ENCODE measurements at places on chromosomes 13 and 19.

DNA sequence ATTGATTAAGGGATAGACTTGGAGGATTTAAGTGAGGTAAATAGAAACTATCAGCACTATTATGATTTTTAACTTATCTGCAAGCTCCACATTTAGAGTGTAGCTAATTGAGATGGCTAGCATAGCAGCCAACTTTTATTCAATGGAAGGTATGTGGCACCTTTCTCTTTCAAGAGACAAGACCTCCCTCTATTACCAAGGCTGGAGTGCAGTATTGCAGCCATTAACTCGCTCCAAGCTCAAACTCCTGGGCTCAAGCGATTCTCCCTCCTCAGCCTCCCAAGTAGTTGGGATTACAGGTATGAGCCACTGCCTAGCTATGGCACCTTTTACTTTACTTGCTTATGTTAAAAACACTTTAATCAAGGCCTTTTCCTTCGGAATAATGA, 8.2 kb downstream of the TPT1 start:
- no peak overlapping the region for H3K4me3 ChIP-seq
- no peak for DNase-seq
- H3K27ac ChIP-seq, result peak overlapping the region; percentile 57

- no peak overlapping the region for H3K4me3 ChIP-seq
- DNase-seq, result no peak
- H3K27me3 ChIP-seq, result peaks cover 5% of the 10 kb centered on the region
- no peaks in the 10 kb centered on the region for H3K4me1 ChIP-seq
Observed at GRCh38 chr13:44726214-44726613, 150.1 kb upstream of the TSC22D1 start.

DNA sequence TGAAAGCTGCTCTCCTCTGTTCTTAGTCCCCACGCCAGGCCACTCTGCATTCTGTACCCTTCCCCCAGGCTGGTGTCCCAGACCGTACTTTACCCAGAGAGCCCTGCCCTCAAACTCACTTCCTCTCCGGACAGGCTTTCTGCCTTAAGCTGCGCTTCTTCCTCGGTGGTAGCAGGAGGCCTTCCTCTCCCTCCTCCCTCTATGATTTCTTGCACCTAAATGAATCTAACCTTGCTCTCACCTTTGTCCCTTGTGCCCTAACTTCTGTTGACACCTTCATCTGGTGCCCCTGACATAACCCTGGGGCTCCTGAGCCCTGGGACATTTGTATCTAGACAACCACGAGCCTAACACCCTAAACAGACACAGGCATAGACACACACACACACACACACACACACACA, 29.6 kb upstream of the CEACAM21 start:
- no peaks in the 10 kb centered on the region for H3K27me3 ChIP-seq
- H3K27ac ChIP-seq, result peak overlapping the region; percentile 100
- H3K36me3 ChIP-seq, result peaks cover 16% of the 10 kb centered on the region
- H3K4me1 ChIP-seq, result peaks cover 73% of the 10 kb centered on the region

DNA sequence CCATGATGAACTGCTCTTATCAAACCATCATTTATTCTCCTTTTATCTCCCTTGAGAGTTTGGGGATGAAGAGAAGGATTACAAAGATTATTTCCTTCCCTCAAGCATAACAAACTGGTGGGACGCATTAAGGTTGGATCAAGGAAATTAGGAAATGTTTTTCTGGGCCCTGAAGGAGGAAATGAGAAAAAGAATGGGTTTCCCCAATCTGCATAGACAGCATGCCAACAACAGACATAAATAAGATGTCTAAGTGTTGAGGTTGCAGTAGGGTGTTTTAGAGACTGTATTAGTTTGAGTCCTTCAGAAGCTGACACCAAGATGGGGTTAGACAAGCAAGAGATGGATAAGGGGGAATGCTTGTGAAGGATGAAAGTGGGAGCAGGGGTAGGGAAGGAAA, 7.3 kb downstream of the EPSTI1 start:
- DNase-seq, result no peak
- peaks cover 37% of the 10 kb centered on the region for H3K4me1 ChIP-seq
- H3K4me3 ChIP-seq, result no peak overlapping the region

DNA sequence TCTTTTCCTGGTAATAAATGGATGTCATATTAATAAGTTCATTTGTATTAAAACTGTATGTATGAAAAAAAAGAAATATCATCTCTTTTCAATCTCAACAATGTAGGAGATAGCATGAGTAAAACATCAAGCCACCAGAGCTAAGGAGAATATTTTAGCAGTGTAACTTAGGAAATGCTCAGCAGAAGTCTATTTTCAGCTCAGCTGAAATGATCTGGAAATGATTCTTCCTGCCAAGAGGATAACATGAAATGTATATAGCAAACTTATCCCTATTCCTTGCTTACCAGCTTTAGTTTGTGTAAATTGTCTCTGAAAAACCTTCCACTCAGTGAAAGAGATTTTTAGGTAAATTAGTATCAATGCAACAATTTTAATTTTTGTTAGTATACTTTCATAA, 1194.4 kb downstream of the SLITRK1 start:
- H3K36me3 ChIP-seq, result no peaks in the 10 kb centered on the region
- no peak overlapping the region for H3K27ac ChIP-seq
- H3K27me3 ChIP-seq, result no peaks in the 10 kb centered on the region
- H3K4me1 ChIP-seq, result peaks cover 20% of the 10 kb centered on the region

GRCh38 chr19:40831502-40832430, 18.5 kb downstream of the CYP2A6 start:
- peaks cover 19% of the 10 kb centered on the region for H3K4me1 ChIP-seq
- no peaks in the 10 kb centered on the region for H3K27me3 ChIP-seq
- H3K4me3 ChIP-seq, result no peak overlapping the region
- H3K27ac ChIP-seq, result no peak overlapping the region
- no peak for DNase-seq

DNA sequence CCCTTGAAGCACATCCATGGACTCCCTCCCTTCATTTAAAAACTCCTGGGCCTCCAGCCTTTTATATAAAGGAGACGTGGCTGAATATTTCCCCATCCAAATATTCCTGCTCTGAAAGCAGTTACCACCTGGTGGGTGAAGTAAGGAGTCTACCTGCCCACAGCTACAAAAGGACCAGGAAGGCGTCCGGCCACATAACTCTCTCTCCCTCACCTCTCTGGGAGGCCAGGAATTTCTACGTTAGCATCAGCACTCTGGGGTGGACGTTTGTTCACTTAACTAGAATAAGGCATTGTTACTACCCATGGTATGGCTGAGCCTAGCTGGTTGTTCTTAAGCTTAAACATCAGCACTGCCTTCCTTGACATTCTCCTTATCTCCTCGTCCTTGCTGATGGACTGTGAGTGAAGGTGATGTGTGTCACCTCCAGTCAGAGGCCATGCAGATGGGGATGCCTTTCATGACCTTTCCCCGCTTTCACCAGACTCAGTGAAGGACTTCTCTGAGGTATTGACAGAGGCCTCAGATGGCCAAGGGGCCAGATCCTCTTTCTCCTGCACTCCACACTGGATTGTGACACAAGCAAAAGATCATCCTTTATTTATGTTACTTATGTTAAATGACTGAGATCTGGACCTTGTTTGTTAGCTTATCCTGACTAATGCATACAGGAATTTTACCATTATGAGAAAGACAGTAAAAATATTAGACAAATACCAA, 22.2 kb upstream of the KPNA3 start:
- H3K27me3 ChIP-seq, result peaks cover 6% of the 10 kb centered on the region
- H3K36me3 ChIP-seq, result no peaks in the 10 kb centered on the region
- DNase-seq, result no peak
- no peak overlapping the region for H3K4me3 ChIP-seq
- no peaks in the 10 kb centered on the region for H3K4me1 ChIP-seq
- H3K27ac ChIP-seq, result no peak overlapping the region

- no peak for DNase-seq
- no peak overlapping the region for H3K27ac ChIP-seq
Observed at GRCh38 chr19:14035706-14036105, 4.1 kb downstream of the IL27RA start.

DNA sequence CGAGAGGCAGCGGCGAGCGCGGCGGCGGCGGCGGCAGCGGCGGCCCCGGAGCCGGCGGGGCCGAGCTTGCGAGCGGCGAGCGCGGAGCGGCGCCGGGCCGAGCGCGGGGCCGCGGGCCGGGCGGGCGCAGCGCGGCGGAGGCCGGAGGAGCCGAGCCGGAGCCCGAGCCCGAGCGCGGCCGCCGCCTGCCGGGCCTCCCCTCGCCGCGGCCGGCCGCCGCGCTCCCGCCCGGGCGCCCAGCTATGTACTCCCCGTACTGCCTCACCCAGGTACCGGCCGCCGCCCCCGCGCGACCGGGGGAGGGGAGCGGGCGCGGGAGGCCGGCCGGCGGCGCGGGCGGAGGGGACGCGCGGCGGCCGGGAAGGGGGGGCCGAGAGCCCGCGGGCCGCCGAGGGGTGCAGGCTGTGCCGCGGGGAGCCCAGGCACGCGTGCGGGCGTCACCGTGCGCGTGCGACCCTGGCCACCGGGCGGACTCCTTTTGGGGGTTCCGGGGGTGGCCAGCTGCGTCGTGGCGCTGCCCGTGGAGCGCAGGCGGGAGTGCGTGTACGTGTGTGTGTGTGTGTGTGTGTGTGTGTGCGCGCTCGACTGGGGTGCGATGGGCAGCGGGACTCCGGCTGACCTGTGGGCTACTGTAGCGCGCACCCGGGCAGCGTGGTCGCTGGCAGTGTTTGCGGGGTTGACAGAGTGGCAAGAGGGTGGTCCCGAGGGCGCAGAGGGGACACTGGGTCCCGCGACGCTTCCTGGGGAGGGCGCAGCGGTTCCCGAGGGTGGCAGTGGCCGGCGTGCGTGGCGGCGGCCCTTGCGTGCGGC, 526 bp downstream of the NFIX start:
- H3K36me3 ChIP-seq, result no peaks in the 10 kb centered on the region
- peak overlapping the region; percentile 75 for H3K4me3 ChIP-seq
- H3K4me1 ChIP-seq, result peaks cover 11% of the 10 kb centered on the region

DNA sequence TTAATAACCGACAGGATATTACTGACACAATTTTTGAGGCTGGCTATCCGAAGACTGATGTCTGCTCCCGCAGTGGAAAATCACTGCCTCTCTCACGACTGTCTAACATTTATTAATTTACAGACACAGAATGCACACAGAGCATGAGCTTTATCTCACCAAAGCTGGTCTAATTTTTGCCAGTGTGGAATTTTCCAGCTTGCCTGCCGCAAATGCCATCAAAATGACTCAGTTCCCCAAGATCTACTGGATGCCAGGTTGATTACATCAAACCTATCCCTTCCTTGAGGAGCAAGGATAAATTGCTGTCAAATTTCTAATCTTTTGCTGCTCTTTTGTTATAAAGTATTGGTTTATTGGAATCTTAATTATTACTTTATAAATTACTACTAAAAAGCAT, 1775.1 kb upstream of the PCDH20 start:
- H3K27ac ChIP-seq, result no peak overlapping the region
- H3K36me3 ChIP-seq, result no peaks in the 10 kb centered on the region
- DNase-seq, result no peak
- H3K27me3 ChIP-seq, result no peaks in the 10 kb centered on the region
- H3K4me1 ChIP-seq, result no peaks in the 10 kb centered on the region
- no peak overlapping the region for H3K4me3 ChIP-seq

DNA sequence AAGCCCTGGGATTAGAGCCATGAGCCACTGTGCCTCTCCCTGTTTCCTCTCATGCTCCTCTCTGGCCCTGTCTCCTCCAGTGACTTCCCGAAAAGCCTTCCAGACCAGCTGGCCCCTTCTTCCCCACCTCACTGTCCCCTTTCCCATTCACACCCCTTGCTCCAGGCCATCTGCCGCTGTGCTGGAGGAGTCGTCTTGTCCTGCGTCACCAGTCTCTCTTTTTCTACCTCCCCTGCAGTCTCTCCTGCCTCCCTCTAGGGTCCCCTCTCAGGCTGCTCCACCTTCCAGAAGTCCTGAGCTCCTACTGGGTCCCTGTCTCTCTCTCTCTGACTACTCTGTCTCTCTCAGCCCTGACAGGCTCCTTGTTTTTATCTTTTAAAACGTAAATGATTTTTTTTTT, 5.3 kb upstream of the FFAR1 start:
- H3K27me3 ChIP-seq, result peaks cover 5% of the 10 kb centered on the region
- no peak overlapping the region for H3K4me3 ChIP-seq
- H3K27ac ChIP-seq, result no peak overlapping the region
- no peak for DNase-seq

- peaks cover 67% of the 10 kb centered on the region for H3K36me3 ChIP-seq
- H3K4me3 ChIP-seq, result no peak overlapping the region
- DNase-seq, result no peak
- peaks cover 25% of the 10 kb centered on the region for H3K4me1 ChIP-seq
- H3K27ac ChIP-seq, result peak overlapping the region; percentile 8
- H3K27me3 ChIP-seq, result no peaks in the 10 kb centered on the region
Observed at GRCh38 chr13:91356919-91357612, 9.6 kb downstream of the MIR17HG start.

GRCh38 chr13:110506396-110506795, 55.1 kb downstream of the RAB20 start:
- H3K27me3 ChIP-seq, result no peaks in the 10 kb centered on the region
- H3K4me3 ChIP-seq, result no peak overlapping the region
- no peak overlapping the region for H3K27ac ChIP-seq
- DNase-seq, result no peak
- H3K4me1 ChIP-seq, result no peaks in the 10 kb centered on the region
- H3K36me3 ChIP-seq, result no peaks in the 10 kb centered on the region

- DNase-seq, result no peak
- H3K36me3 ChIP-seq, result no peaks in the 10 kb centered on the region
- H3K27me3 ChIP-seq, result no peaks in the 10 kb centered on the region
- peaks cover 34% of the 10 kb centered on the region for H3K4me1 ChIP-seq
Observed at GRCh38 chr13:43026262-43026661, 2.9 kb downstream of the DNAJC15 start.

- H3K36me3 ChIP-seq, result peaks cover 3% of the 10 kb centered on the region
- no peaks in the 10 kb centered on the region for H3K4me1 ChIP-seq
- H3K27ac ChIP-seq, result no peak overlapping the region
- no peak overlapping the region for H3K4me3 ChIP-seq
- peaks cover 13% of the 10 kb centered on the region for H3K27me3 ChIP-seq
Observed at GRCh38 chr19:29476528-29476927, 49.3 kb upstream of the VSTM2B start.

DNA sequence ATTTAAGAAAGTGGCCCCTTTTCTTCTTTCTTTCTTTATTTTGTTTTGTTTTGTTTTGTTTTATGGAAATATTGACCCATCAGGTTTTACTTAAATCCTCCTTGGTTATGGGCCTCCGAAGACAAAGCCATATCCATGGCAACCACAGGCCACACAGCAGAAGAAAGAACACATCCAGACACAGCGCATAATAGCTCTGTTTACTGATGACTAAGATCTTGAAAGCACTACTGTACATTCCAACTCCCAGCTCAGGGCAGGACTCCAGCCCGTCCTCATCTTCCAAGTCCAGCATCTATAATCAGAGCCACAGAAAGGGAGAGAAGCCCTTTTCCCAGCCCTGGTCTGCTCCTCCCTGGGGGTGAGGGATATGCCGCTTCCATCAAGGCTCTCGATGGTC, 84.3 kb downstream of the NUFIP1 start:
- no peaks in the 10 kb centered on the region for H3K36me3 ChIP-seq
- no peak overlapping the region for H3K27ac ChIP-seq
- peaks cover 5% of the 10 kb centered on the region for H3K27me3 ChIP-seq
- DNase-seq, result no peak
- no peaks in the 10 kb centered on the region for H3K4me1 ChIP-seq
- no peak overlapping the region for H3K4me3 ChIP-seq

- H3K27ac ChIP-seq, result no peak overlapping the region
- peaks cover 21% of the 10 kb centered on the region for H3K27me3 ChIP-seq
- H3K36me3 ChIP-seq, result no peaks in the 10 kb centered on the region
- DNase-seq, result no peak
Observed at GRCh38 chr13:101139081-101139480, 277.2 kb downstream of the NALCN start.

- H3K4me3 ChIP-seq, result no peak overlapping the region
- DNase-seq, result no peak
- H3K27ac ChIP-seq, result no peak overlapping the region
- no peaks in the 10 kb centered on the region for H3K27me3 ChIP-seq
- no peaks in the 10 kb centered on the region for H3K4me1 ChIP-seq
Observed at GRCh38 chr13:79966059-79966458, 374.9 kb downstream of the SPRY2 start.
